Activated CD4-positive, alpha-beta T cell treated with anti-CD3 and anti-CD28 coated beads for 48 hours (primary cell): ENCODE measurements at places on chromosomes 7 and 10.

- DNase-seq: no peak
Observed at GRCh38 chr7:65812281-65812680, 60.6 kb upstream of the VKORC1L1 start.

GRCh38 chr10:21036757-21037156 is 139.6 kb upstream of the NEBL start:
- no peak for DNase-seq

DNA sequence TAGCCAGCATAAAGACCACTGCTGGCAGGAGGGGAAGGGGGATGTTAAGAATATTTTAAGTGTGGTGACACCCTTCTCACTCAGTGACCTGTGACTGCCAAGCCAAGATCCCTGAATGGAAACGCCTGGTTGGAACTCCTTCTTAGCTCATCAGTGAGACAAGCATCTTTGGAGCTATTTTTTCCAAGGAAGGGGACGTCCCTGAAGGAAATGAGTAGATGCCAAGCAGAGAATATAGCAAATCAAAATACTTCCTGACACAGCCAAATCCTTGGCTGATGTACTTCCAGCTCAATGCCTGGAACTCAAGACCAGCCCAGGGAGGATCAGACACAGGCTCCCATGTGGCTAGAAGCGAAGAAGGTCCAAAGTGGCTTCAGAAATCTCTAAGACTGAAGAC is 82.2 kb downstream of the SORBS1 start:
- no peak for DNase-seq

DNA sequence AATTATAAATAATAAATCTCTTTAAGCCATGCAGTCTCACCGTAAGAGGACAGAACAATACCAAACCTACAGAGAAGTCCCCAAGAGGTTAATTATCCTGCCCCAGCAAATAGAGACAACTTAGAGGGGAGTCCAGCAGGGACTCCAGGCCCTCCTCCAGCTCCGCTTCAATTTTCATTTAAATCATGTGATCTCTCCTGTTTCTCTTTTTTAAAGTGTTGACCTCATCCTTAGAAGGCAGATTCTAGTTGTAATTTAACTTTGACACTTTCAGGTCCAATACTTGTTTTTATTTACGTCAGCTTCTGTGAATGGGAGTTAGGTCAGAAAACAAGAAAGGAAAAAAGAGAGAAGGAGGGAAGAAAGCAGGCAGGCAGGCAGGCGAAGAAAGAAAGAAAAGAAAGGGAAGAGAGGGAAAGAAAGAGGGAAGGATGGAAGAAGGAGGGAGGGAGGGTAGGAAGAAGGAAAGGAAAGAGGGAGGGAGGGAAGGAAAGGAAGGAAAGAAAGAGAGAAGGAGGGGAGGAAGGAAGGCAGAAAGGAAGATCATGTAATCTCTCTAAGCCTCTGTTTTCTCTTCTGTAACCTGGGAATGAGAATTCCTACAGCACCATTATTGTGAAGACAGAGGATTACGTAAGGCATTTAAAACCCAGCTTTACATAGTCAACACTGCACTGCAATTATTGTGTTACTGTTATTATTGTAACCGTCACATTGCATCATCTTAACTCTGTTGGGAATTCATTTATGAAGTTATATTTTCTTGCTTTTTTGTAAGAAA is 227.7 kb downstream of the SKIDA1 start:
- DNase-seq: no peak

GRCh38 chr10:58326967-58327381 is 7.8 kb upstream of the UBE2D1 start:
- DNase-seq: no peak

- DNase-seq: no peak
Observed at GRCh38 chr7:115682507-115682906, 348.1 kb downstream of the TFEC start.

DNA sequence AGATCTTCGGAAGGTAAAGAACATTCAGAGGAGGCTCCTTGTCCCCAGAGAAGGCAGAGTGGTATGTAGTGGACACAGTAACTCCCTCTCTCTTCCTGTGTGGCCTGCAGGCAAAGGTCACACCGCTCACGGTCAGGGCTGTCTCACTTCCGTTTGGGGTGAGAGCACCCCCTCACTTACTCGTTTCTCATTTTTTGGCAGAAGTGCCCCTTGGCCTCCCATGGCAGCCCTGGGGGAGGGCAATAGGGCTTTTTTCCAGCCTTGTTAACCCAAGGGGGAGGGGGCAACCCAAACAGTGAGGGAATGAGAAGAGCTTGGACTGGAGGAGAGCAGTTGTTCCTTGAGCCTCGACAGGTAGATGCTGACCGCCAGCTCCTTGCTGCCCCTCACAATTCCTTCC is 31.8 kb upstream of the SRGN start:
- DNase-seq: no peak

DNA sequence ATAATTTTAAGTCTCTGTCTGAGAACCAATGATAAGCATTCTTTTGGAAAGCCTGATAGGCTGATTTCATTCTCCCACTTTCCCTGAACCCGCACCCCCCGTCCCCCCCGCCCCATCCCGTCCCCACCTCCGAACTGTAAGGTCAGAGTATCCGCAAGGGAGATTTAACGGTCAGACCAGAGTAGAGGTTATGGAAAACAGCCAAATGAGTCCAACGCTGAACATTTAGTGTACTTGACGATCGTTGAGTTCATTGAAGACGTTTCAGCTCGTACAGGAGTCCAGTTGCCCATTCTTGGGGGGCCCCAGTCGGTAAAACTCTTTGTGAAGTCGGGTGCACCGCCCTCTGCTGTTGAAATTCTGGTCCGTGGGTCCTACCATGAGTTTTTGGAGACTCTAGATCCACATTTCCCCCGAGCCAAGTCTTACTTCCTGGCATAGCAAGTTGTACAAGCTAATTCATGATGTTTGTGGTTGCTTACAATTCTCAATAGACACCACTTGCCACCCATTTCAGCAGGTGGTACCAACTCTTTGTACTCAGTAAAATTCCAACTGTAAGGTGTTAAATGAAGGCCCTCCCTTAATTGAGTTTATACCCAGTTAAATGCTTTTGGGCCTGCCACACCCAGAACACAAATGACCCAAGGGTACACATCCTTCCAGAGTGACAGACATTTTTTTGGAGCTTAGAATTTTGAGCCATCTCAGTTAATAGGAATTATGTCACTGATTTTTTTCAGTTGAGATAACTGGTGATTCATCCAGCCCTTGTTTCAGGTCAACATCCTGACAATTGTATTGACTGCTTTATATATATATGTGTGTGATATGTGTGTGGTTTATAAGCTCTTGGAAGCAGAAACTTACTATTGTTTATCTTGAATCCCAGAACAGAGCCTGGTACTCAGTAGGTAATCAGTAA is 1.2 kb downstream of the MARCHF5 start:
- peak; percentile 68 for DNase-seq
